ENCODE measurements at places on chromosomes 7 and 10.

GRCh38 chr7:120783273-120783672, 74.7 kb downstream of the TSPAN12 start:
- DNase-seq: no peak

DNA sequence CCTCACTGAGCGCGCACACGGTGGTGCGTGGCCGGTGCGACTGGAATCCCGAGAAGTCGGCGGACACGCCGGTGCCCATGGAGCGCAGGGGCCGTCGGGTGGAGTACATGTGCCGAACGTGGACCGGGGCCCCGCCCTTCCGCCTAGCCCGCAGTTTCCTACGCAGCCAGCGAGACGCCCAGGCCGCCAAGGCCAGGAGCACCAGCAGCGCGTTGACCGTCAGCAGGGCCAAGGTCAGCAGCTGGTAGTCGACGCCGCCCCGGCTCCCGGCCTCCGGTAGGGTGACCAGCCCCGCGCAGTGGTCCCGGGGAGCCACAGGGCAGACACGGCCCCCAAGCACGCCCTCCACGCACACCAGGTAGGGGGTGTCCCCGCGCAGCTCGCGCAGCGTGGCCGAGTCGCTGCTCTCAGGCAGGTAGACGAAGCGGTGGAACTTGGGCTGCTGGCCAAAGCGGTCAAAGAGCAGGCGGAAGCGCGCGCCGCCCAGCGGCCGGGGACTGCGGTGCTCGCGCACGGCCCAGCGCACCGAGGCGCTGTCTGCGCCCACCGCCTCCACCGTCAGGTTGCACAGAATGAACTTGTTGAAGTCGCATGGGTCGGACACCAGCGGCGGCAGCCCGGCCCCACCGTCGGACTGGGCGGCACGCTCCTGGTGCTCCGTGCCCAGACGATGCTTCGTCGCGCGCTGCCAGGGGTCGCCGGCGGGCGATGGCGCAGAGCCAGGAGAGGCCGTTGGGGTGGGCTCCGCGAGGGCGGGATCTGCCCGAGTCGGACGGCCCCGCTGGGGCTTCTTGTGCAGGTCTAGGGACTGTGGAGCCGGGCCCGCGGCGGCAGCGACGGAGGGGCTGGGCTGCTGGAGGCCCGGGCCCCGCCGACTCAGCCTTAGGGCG, 2.2 kb downstream of the TRIL start:
- no peak for DNase-seq

DNA sequence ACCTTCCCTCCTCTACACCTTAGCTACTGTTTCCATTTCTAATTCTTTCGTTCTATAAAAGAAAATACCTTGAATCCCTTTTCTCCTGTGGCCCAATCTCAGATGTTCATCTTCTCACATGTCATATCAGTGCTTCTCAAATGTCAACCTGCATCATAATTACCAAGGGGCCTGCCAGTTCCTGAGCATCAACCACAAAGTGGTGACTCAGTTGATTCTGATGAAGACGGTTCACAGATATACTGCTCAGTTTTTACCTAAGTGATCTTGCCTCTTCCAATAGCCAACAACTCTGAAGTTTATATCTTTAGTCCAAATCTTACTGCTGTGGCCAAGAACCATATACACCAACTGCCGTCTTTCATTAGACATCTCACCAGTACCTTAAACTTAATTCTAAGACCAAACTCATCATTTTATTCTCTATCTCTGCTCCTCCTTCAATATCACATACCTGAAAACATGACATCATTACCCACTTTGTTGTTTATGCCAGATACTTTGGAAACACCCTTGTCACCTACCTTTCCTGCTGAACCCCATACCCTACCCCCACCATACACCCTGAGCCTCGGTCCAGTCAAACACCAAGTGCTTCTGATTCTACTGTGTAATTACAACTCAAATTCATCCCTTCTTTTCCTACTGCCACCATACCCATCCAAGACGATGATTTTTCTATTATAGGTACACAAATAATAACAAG, 115.5 kb downstream of the LMBR1 start:
- DNase-seq: no peak

- DNase-seq: no peak
Measured at GRCh38 chr10:119713744-119714483, 11.9 kb upstream of the INPP5F start.

DNA sequence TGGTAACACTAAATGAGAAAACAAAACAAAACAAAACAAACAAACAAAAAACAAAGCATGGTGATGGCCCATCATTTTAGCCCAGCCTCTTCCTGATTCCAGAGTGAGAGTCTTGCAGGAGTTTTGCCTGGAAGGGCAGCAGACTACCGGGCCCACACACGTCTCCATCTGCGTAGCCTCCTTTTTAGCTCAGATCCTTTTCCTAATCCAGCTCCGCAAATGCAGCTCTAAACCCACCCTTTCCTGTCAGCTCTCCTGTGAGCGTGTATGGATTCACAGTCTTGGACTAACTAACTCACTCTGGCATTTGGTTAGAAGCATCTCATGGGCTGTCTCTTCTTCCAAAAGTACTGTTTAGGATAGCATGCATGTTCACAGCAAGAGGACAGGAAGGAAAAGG, 14.0 kb downstream of the OR9A4 start:
- DNase-seq: no peak

DNA sequence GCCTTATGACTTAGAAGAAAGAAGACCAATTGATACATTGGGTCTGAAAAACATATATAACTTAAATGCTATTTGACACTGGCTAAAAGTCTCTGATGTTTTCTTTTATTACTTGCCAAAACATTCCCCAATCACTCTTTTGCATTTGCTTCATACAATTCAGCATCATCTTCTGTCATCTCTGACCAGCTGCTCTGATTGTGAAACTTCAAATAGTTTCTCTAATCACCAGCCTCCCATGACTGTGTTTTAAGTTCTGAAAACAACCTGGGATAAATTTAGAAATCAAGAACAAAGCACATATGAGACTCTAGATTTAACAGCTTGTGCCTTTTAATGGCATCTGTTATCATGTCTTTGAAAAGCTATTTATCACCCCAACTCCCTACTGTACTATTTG, 208.4 kb upstream of the KCND2 start:
- DNase-seq: no peak

- DNase-seq: no peak
Measured at GRCh38 chr7:39269034-39269433, 291.3 kb downstream of the POU6F2 start.

DNA sequence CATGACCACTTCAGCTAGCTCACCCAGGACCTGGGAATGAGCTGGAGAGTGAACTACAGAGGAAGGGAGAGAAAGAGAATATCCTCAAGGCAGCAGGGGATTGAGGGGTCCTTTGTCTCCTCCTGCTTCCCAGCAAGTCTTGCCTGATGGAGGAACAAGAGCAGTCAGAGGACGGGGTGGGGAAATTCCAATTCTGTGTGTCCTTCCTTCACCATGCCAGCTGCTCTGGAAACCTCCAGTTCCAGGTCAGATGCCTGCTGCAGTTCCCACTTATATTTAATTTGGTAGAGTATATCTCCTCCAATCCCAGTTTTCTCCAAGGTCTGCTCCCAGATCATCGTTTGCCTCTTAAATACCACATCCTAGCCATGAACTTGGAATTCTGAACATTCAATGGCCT, 21.4 kb upstream of the LEP start:
- DNase-seq: no peak

DNA sequence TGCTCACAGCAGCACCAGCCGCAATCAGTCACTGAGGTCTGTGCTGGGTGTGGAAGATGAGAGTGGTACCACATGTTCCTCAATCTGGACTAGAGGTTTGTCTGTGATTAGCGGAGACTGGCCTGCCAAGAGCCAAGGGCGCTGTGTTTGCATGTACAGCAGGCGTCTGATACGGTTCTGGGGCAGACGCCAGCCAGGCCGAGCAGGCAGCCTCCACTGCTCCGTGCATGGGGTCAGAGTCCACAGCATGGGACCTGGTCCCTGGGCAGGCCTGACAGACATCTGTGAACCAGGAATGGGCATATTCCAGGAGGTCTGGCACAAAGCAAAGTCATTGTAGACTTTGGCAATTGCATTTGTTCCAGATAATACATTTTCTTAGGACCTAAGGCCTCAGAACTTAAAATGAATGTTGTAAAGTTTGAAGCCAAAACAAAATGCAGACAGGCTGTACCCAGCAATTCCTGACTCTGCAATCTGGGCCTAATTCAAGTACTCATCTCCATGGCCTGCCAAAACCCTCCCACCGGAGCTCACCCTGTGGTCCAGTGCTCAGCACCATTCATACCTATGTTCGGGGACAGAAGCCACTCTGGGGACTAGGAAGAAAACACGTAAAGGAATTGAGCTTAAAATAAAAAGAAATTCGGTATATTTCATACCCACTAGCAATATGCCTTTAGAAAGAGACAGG, 50.0 kb upstream of the FAM20C start:
- DNase-seq: no peak

- peak; percentile 20 for DNase-seq
Measured at GRCh38 chr7:362402-363096, 72.6 kb downstream of the FOXL3 start.

- no peak for DNase-seq
Measured at GRCh38 chr10:12833451-12833850, 168.1 kb downstream of the CCDC3 start.

DNA sequence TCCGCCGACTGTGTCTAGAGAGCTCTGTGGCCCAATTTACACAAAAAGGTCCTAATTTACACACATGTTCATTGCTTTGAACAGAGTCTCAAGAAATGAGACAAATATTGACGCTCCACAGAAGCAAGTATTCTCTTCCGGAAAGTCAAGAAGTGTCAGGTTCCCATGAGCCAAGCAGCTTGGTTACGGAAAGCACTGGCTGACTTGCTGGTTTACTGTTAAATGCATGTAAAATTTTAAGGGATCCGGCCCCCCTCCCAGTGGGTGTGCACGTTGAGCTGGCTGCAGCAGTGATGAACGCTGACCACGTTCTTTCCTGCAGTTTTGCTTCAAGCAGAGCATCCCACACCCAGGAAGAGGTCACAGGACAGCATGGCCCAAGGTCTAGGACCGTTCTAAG, 76.8 kb downstream of the DIP2C start:
- no peak for DNase-seq

GRCh38 chr7:142636751-142637150, 112.5 kb upstream of the PRSS1 start:
- no peak for DNase-seq

DNA sequence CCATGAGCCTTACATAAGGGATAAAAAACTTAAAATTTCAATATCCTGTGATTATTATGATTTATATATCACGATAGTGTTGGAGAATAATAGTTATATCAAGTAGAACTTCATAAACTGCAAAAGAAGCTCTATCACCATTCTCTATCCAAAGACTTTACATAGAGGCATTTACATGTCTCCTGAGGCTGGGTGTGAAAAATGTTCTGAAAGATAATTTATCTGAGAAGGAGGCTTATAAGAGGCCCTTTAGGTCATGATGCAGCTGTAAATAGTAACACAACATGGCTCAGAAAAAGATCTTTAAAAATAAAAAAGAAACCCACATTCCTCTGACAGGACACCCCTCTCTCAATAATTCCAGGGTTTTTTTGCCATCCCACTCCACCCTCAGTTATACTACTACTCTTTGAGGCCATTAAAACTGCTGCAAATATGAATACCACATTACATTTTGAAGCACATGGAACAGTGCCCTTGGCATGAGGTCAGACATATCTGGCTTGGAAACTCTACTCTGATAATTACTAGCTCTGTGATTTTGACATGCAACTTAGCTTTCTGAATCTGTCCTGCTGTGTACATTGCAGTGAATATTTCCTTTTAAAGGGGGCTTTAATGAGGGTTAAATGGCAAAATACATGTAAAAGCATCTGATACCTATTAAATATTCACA, 55.5 kb downstream of the SLC16A12 start:
- no peak for DNase-seq

- no peak for DNase-seq
Measured at GRCh38 chr10:97882142-97883091, 32.8 kb downstream of the GOLGA7B start.

DNA sequence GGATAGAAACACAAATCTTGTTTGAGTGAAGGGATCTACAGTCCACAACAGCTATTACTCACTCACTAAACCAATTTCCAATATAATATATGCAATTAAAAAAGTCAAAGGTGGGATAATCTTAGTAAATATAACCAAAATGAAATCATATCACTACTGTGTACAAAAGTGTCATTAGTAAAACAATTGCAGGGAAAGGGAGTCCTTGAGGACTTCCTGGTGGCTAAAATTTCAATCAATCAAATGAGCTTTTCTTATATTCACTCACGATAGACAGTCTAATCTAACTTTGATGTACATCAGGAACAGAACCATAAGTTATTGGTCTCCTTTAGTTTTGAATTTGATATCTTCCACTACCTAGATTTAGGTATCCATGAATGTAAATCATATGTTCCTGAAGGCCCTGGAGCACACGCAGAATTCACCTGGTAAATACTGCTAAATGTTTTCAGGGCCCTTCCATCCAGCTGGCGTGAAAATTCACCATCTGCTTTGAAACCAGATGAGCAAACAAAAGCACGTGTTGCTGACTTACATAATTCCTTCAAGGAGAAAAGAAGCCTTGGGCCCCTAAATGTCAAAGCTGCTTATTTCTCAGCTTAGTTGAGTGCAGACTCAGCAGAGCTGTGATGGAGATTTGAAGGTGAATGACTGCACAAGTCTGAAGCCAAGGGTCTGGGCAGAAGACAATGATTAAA, 159.3 kb upstream of the TMEM196 start:
- no peak for DNase-seq

DNA sequence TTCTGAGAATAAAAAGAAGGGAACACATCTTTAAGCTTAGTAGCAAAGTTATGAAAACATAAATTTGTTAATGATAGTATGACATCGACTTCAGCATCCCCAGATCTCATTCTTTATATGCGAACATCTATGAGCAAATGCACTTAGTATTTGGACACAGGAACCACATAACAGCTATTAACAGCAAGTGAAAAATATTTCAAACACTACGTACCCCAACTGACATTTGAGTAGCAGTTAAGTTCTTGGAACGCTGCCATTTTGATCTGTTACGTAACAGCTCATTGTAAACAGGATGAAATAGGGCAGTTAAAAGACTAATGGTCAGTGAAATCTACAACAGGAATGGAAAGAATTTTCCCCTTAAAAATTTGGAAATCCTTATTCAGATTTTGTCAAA, 428.9 kb downstream of the TNS3 start:
- peak; percentile 89 for DNase-seq

- DNase-seq: no peak
Measured at GRCh38 chr7:37028909-37029440, 304.7 kb upstream of the AOAH start.

- no peak for DNase-seq
Measured at GRCh38 chr7:18201350-18201749, 173.7 kb upstream of the PRPS1L1 start.

- no peak for DNase-seq
Measured at GRCh38 chr7:25303281-25304181, 75.2 kb upstream of the NPVF start.

- DNase-seq: no peak
Measured at GRCh38 chr10:45204954-45205775, 110.2 kb downstream of the OR13A1 start.

- no peak for DNase-seq
Measured at GRCh38 chr10:77975086-77975666, 48.6 kb upstream of the DLG5 start.

DNA sequence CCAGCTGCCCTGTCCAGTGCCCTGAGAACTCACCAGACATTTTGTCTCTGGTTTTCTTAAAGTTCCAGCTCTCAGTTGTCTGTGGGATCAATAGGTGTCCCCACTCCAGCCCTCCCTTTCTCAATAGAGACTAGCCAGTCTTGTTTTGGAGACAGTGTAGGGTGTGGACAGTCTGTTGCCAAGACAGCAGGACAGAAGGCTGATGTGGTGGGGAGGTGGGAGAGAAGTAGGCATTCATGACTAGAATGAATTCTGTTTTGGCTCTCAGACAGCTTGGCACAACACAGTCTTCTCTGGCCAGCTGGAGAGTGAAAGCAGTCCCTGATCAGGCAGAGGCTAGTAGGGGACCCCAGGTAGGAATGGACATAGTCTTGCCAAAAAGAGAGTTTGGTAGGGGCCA, 467.0 kb upstream of the PODXL start:
- DNase-seq: no peak

All from NAMALWA (cell line).